ENCODE measurements at places on chromosomes 6 and 20.

DNA sequence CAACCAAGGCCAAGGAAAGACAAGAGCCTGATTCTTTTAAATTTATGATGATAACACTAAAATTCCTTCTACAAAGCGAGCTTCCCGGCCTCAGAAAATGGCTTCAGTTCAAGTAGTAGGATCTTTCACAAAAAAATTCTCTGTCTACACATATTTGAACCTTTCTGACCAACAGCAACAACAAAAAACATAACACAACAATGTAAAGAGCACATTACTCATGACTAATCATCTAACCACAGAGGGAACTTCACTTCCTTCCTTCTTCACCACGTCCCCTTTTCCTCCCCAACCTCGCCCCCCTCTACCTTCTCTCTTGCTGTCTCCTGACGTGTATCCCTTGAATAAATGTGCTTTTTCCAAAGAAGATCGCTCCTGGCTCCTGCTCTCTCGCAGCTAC, 228.2 kb downstream of the MYLK4 start:
- DNase-seq: peak; percentile 61

- no peak for DNase-seq
Observed at GRCh38 chr6:91213229-91213901, 626.5 kb upstream of the MAP3K7 start.

GRCh38 chr6:11672256-11672655, 106.3 kb downstream of the ADTRP start:
- DNase-seq: no peak

- DNase-seq: no peak
Observed at GRCh38 chr20:45347936-45348778, at the start of gene SDC4. TSS of gene SDC4 (minus strand) at chr20:45348424. CDS start at chr20:45348384, 40 bp downstream.

- peak; percentile 26 for DNase-seq
Observed at GRCh38 chr6:112281821-112282615, 27.7 kb upstream of the LAMA4 start.

- DNase-seq: no peak
Observed at GRCh38 chr6:137820425-137820824, 46.6 kb upstream of the TNFAIP3 start.

GRCh38 chr6:43740321-43740960, 29.6 kb upstream of the VEGFA start:
- no peak for DNase-seq

- no peak for DNase-seq
Observed at GRCh38 chr6:167768471-167769215, 58.1 kb upstream of the AFDN start.

- DNase-seq: no peak
Observed at GRCh38 chr6:53937461-53937860, 142.7 kb downstream of the LRRC1 start.

DNA sequence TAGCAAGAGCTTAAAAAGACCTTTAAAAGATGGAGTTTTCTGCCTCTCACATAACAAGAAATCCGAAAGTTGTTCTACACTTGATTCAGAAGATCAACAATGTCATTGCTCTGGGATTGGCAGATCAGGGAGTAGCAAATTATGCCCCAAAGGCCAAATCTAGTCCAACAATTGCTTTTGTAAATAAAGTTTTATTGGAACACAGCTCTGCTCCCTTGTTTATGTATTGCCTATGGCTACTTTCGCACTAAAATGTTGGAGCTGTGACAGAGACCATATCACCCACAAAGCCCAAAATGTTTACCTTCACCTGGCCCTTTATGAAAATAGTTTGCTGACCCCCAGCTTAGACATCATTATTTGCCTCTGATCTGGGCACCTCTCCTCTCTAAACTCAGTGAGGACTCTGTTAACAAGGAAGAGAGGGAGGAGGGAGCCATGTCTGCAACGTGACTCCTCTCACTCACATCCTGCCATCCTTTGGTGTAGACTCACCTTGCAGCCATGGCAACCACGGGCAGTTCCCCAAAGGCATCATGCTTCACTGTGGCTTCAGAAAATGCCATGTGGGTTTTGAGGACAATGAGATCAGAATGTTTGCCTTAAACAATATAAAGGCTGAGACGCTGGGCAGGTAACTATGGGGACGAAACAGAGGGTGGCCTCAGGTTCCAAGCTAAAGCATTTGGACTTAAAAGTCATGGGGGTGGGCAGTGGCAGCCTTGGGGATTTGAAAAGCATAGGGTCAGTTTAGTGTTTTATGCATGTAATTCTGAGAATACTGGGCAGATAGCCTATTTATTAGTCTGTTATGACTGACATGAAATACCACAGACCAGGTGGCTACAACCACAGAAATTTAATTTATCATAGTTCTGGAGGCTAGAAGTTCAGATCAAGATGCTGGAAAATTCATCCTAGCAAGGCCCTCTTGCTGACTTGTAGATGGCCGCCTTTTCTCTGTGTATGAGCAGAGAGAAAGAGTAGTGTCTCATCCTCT, 149.7 kb upstream of the TNFAIP3 start:
- peak; percentile 87 for DNase-seq

GRCh38 chr6:15823838-15824414, 161.1 kb upstream of the DTNBP1 start:
- DNase-seq: no peak

DNA sequence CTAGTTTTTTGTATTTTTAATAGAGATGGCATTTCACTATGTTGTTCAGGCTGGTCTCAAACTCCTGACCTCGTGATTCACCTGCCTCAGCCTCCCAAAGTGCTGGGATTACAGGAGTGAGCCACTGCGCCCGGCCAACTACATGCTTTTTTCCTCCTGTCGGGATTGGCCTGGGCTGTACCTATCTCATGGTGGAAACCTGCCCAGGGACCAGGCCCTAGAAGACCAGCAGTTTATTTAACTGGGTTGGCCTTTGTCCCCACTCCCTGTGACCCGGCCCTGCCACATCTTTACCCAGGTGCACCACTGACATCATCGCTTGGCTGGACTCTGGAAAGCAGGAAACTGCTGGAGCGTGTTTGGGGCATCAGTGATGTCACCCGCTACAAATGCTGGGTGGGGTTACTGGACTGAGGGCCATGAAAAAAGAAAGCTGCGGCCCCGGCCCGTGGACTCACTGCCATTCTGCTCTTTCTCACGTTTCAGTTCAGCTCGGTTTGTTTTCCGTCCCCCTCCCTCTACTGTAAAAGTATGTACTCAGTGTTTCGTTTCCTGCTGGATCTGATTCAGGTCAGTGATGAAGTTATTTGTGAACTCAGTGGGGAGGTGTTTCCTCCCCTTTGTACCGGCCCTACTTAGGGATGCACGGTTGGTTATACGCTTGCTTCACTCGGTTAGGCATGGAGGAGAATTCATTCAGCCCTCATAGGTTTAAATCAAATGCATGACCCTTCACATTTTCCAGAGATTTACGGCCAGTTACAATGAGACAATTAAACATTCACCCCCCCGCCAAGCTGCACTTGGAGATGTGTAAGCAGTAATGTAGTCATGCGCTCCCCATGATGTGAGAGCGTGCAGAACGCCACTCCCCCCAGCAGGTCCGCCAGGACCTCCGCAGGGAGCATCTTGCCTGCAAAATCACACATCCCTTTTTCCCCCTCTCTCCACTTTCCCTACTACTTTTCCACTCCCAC, 179.3 kb downstream of the MTHFD1L start:
- DNase-seq: peak; percentile 66

DNA sequence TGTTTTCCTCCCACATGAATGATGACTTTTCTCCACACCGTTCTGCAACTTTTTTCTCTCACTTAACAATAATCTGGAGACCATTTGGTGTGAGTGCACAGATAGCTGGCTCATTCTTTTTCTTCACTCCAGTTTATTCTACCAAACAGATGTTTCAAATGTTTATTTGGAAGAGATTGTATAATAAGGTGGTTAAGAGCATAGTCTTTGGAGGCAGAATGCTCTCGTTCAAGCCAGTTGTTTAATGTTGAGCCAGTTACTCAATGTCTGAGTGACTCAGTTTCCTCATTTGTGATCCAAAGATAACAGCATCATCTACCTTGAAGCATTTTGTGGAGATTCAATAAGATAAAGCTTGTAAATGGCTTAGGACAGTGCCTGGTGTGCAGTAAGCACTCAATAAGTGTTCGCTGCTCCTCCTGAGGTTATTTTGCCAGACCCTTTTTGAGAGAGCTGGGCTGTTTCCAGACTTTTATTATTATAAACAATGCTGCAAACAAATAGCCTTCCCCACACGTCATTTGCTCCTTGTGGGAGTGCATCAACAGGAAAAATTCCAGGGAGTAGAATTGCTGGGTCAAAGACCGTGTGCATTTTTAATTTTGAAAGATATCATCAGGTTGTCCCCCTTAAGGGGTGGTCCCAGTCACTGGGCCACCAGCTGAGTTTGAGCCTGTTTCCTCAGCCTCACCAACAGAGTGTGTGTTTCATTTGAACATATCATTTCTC, 70.6 kb downstream of the VEGFA start:
- DNase-seq: no peak

GRCh38 chr6:90925726-90926125, 338.9 kb upstream of the MAP3K7 start:
- no peak for DNase-seq

- no peak for DNase-seq
Observed at GRCh38 chr6:39649996-39650395, 75.2 kb downstream of the KIF6 start.

GRCh38 chr6:22899426-22899825, 330.1 kb downstream of the HDGFL1 start:
- DNase-seq: no peak

DNA sequence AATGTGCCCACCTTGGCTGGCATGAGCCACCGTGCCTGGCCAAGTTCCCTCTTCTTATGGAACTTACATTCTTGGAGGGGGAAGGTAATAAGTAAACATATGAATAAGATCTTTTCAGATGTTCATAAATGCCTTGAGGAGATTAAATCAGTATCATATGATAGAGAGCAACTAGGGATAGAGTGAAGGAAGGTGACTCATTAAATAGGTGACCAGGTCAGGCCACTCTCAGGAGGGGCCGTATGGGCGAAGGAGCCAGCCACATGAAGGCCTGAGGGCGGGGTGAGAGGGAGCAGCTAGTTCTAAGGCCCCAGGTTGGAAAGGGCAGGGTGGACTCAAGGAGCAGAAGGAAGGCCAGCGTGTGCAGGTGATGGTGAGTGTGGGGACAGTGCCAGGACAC, 91.1 kb downstream of the UST start:
- DNase-seq: no peak

DNA sequence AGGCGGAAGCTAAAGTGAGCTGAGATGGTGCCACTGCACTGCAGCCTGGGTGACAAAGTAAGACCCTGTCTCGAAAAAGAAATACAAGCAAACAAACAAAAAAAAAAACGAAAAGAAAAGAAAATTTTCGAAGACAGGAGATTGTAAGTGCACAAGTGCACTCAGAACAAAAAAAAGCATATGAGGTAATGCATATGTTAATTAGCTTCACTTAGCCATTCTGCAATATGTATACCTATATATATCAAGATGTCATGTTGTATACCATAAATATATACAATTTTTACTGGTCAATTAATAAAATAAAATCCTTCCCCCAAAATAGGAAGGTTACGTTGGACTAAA, 127.5 kb downstream of the RIN2 start:
- DNase-seq: no peak

GRCh38 chr6:35640017-35640664, 48.6 kb downstream of the FKBP5 start:
- peak; percentile 10 for DNase-seq

DNA sequence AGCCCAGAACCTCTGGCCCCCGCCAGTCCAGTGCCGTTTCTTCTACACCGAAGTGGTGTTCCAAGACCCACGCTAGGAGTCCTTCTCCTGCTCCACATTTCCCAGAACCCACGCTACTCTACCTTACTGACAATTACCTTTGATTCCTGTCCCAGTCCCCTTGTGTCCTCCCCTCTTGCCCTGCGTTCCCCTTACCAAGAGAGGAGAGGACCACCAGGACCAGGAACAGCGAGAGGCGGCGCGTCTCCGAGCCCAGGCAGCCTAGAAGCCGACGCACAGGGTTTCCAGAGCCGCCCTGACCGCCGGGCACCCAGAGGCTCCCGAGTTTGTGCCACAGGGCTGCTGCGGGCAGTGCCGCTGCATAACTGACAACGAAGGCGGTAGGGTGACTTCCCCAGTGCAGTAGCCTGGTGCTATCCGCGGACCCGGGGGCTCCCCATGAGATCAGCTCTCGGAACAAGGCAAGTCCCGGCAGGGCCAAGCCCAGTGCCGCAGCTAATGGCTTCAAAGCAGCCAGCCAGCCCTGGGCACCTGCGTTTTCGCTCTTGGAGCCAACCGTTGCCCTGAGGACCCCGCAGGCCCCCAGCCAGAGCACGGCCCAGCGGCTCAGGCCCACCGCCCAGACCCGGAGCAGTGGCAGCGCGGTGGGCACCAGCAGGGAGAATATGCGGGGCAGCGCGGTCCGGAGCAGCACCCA, 512 bp downstream of the TAP1 start:
- DNase-seq: no peak

GRCh38 chr6:70289299-70289698, 13.6 kb downstream of the COL9A1 start:
- no peak for DNase-seq

DNA sequence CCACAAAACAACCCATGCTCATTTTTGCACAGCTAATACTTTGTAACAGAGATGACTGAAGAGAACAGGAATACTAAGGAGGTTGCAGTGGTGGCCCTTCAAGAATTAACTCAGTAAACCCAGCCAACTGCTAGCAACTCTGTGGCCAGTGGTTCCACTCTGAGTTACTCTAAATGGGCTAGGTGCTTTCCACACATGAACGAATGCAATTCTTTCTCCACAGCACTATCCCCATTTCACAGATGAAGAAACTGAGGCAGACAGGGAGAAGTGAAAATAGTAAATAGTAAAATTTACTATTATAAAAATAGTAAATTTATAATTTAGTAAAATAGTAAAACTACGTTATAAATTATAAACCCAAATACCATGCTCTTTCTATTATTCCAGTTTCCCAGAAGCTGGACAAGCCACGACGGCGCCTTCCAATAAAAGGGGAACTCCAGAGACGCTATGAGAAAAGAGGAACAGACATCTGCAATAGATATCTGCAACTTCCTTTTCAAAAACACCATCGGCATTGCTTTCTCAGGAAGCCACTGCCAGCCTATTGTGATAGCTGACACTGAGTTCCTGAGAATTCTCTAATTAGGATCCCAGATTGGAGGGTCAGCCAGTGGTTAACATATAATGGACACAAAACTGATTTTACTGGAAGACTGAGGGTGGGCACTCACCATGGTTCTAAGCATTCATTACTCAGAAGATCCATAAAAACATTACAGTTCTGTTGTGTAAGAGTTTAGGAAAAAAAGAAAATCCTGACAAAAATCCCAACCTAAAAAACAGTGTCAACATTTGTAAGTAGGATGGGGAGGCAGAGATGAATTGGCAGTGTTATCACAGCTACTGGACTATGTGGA, 16.2 kb downstream of the FKBP1A start:
- no peak for DNase-seq

DNA sequence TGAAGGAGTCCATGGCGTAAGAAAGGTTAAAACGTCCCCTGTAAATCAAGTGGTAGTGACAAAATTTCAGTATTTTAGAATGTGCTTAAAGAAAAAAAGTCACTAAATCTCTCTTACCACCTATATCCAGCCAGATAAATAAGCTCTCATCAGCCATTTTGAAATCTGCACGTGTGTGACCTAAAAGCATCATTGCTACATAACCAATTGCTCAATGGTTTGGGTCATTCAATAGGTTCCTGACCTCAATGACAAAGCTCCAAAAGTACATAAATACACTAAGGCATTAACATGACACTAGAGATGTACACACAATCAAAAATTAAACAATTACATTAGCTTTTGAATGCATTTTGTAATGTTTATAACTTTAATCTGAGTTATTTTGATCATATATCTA, 272.4 kb downstream of the GMDS start:
- DNase-seq: no peak

- DNase-seq: no peak
Observed at GRCh38 chr6:3742076-3742425, 9.5 kb downstream of the PXDC1 start.

All from epithelial cell of prostate (primary cell).